Dorsolateral prefrontal cortex (tissue), 122 donors: ENCODE measurements at places on chromosomes 3 and 15.

DNA sequence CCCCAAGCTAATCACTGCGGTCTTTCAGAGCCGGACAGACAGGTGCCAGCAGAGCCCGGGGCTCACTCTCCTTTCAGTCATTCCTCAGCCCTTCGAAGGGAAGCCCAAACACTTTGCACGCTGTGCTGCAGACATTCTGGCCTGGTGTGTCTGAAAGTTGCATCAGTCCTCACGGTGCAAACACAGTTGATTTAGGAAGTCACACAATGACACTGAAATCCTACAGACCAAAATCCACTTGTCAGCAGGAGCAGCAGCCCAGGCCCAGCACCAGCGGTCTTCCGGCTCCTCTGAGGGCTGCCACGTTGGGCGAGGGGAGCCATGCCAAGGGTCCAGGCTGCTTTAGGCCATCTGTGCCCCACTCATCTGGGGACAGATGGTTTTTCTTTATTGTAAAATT, 61.6 kb downstream of the RGMA start:
- no peak for DNase-seq

GRCh38 chr3:73298243-73299183, 237.1 kb downstream of the EBLN2 start:
- no peak for DNase-seq

- no peak for DNase-seq
Measured at GRCh38 chr15:74179983-74180880, 6.7 kb downstream of the ISLR start.

- no peak for DNase-seq
Measured at GRCh38 chr15:48283396-48284145, 47.7 kb upstream of the DUT start.

GRCh38 chr3:133112666-133113065, 74.5 kb downstream of the TMEM108 start:
- DNase-seq: no peak

DNA sequence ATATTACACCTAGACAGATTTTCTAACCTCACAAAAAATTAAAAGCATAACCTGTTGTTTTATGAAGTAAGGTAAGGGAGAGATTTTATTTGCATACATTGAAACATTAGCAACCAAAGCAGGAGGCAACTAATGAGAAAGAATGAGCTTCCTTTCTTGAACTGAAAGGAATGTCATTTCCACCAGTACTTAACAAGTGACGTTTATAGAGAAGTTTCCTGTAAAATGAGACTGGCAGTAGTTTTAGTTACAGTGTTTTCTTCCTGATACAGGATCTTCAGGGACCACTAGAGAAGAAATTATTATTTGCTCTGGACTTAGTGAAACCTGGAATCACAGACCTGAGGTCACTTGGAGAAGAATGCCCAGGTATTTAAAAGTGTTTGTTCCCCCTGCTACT, 27.4 kb upstream of the FRMD5 start:
- no peak for DNase-seq

DNA sequence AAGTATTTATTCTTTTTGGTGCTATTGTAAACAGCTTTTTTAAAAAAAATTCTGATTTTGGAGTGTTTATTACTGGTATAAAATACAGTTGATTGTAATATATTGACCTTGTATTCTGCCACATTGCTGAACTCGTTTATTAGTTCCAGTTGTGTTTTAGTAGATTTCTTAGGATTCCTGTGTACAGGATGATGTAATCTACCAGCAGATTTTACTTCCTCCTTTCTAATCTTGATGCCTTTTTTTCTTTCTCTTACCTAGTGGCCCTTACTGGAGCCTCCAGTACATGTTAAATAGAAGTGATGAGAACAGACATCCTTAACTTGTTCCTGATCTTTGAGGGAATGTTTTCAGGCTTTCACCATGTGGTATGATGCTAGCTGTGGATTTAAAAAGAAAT, 70.4 kb upstream of the KY start:
- no peak for DNase-seq

DNA sequence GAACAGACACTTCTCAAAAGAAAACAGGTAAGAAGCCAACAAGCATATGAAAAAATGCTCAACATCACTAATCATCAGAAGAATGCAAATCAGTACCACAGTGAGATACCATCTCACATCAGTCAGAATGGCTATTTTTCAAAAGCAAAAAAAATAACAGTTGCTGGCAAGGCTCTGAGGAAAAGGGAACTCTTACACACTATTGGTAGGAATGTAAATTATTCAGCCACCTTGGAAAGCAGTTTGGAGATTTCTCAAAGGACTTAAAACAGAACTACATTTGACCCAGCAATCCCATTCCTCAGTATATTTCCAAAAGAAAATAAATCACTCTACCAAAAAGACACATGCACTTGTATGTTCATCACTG, 95.6 kb downstream of the APBA2 start:
- no peak for DNase-seq

GRCh38 chr15:72774696-72775383, 8.7 kb downstream of the ADPGK start:
- DNase-seq: no peak

GRCh38 chr15:34336231-34336990, 1.2 kb downstream of the SLC12A6 start:
- no peak for DNase-seq

DNA sequence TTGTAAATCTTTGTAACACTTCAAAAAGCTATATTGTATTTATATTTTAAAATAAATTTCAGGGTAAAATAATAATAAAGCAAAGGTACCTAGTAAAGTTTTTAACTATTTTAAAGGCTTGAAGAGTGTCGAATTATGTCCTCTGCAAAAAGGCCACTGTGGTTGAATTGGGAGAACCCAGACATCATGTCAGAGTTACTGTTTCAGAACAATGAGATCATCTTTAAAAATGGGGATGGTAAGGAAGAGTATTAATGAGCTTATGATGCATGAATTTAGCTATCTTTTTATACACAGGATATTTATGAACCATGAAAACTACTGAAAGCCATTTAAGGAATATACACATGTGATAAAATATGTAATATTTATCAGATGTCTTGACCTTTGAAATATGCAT, 26.3 kb downstream of the KCNMB3 start:
- DNase-seq: no peak

DNA sequence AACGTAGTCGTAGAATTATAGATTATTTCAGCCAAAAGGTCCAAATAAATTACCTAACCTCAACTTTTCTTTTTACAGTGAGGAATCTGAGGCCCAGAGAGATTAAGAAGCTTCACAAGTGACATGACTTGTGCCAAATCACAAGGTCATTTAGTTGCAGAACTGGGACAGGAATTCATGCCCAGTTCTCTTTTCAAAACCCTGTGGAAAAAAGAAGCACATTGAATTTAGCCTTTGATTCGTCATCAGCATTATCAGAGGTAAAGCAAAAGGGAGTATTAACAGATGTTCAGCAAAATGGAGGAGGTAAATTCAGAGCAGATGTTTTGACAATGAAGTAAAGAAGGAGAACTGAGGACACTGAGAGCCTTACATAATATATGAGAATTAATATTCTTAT, 4.5 kb downstream of the SERPINI2 start:
- DNase-seq: no peak

DNA sequence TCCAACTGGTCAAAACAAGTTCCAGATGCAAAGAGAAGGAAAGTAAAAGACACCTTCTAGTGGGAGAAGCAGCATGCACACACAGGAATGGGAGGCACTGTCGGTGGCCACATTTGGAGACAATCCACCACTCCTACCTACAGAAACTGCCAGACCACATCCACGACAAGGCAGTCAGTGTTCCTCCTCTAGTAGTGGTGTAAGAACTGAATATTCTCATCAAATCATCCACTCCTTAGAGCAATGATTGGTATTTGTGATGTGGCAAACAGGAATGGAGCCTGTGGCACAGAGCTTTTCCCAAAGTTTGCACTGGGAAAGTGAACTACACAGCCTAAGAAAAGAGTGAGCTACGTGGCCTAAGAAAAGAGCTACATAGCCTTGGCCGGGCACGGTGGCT, 5.1 kb upstream of the SPINT1 start:
- no peak for DNase-seq

GRCh38 chr15:53230473-53230872, 440.3 kb upstream of the ONECUT1 start:
- DNase-seq: no peak

DNA sequence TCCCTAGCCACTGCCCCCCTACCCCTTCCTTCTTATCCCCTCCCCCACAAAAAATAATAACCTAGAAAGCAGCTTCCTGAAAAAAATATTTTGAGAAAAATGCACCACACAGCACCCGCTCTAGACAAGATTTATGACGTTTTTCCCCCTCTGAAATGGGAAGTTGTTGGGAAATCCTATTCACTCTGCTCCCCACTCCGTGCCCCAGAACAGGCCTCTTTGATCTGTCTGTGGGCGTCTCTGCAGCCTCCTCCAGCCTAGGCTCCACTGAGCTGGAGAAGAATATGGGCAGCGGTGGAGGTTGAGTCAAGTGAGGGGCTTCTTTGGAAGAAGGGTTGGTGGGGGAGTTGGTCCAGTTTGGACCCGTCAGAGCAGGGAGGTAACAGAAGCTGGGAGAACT, 28.5 kb upstream of the POLG start:
- no peak for DNase-seq

DNA sequence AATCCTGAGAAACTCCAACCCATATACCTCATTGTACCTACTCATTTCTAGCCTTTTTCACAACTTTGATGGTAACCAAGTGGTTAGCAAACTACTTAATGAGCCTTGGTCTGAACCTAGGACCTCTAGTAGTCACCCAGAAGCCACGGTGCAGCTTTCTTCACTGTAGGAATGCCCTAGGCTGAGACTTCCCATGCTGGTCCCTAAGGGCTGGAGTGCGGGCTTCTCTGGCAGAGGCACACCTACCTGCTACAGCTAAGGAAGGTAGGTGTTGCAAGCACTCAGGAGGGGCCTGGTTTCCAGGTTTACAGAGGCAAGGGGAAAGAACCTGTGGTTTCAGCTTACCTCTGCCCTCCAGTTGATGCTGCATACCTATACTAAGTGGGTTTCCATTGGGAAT, 65.4 kb downstream of the DHX30 start:
- DNase-seq: no peak

GRCh38 chr15:64911311-64912186, at the start of gene ANKDD1A:
Gene ANKDD1A (plus strand): TSS chr15:64911902. CDS start chr15:64911931, 29 bp downstream.
- peak; percentile 76 for DNase-seq

DNA sequence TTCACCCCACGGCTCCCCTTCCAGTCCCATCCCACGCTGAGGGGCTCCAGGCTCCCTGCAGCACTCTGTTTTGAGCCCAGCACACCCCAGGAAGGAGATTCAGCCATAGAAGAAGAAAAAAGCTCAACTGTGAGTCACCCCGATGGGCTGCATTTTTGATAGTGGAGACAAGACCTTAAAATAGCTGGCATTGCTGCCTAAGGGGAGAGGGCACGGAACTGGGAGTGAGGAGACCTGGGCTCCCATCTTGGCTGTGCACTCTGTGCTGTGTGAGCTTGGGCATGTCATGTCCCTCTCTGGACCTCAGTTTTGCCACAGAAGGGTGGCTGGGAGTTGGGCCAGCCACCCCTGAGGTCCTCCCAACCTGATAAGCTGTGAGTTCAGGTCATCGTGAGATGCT, 57.2 kb upstream of the SMAD6 start:
- no peak for DNase-seq
